ENCODE measurements at places on chromosomes 1 and 21. TPM values are rescaled to one million over a fixed set of nuclear protein-coding genes. Genes with fewer than 3 reads are reported as not detected.

GRCh38 chr1:111754984-111755330, 744 bp upstream of the DDX20 start:
- peak overlapping the region; percentile 86 for H3K4me3 ChIP-seq

DNA sequence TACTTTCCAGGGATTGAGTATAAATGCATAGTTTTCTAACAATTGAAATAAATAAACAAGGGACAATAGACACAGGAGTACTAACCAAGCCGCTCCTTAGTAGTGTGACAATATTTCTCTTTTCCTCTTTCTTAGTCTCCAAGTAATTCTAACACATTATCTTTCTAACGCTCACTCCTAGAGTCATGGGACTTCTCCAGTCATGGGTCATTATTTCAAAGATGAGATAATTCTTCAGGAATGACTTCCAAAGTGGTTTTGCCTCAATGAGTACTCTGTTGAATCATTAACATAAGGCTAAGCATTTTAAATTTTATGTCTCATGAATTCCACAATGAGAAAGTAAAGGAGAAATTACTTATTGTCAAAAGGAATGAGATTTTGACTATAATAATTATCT, 605.8 kb upstream of the ADAMTS5 start:
- DNase-seq = no peak
- H3K27me3 ChIP-seq = no peaks in the 10 kb centered on the region
- no peaks in the 10 kb centered on the region for H3K4me1 ChIP-seq
- no peak overlapping the region for H3K4me3 ChIP-seq

Gene RNF115
- total RNA-seq = 16.9 TPM

Gene HMCN1
- total RNA-seq = 0.02 TPM
